ENCODE measurements at places on chromosomes 11 and 22.

DNA sequence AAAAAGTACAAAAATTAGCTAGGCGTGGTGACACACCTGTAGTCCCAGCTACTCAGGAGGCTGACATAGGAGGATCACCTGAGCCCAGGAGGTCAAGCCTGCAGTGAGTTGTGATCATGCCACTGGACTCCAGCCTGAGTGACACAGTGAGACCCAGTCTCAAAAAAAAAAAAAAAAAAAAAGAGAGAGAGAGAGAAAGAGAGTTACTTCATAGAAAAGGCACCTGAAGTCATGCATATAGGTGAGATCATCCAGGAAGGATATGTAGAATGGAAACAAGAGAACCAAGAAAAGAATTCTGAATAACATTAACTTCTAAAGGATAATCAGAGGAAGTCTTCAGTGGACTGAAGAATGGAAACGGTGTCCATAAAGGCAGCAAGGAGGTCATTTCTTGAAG lies 106.8 kb downstream of the STK33 start:
- no peak for DNase-seq

DNA sequence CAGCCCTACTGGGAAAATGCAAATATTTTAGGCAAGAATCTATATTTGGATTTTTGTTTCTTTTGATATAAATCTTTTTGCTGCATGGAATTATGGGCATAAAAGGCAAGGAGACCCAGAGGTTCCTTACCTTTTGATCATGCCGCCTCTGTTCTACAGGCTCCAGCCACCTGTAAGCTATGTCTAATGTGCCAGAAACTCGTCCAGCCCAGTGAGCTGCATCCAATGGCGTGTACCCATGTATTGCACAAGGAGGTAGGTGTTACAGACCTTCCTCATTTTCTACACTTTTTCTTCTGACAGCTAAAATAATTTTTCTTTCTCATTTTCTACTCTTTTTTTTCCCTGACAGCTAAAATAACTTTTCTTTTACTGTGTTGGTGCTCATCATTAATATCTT lies 8.2 kb upstream of the BACE1-AS start:
- DNase-seq = no peak

GRCh38 chr11:62875698-62876478 lies 4.8 kb upstream of the SLC3A2 start:
- no peak for DNase-seq

- DNase-seq = no peak
These were observed 24.2 kb downstream of the MRTFA start for GRCh38 chr22:40612291-40612751.

GRCh38 chr11:76678321-76678720 lies 7.8 kb upstream of the LRRC32 start:
- no peak for DNase-seq

DNA sequence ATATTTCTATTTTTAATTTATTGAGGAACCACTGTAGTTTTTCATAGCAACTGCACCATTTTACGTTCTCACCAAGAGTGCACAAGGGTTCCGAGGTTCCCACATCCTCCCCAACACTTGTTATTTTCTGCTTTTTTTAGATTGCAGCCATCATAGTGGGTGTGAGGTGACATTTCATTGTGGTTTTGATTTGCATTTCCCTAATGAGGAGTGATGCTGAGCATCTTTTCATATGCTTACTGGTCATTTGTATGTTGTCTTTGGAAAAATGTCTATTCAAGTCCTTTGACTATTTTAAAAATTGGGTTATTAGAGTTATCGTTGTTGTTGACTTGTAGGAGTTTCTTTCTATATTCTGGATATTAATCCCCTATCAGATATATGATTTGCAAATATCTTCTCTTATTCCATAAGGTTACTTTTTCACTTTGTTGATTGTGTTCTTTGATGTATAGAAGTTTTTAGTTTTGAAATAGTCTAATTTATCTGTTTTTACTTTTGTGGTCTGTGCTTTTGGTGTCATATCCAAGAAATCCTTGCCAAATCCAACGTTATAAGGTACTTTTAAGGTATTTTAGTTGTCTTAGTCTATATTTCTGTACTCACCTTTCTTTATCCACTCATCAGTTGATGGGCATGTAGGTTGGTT lies 9.0 kb downstream of the NEAT1 start:
- DNase-seq = peak; percentile 16

GRCh38 chr22:29701155-29701999 lies 18.4 kb upstream of the CABP7 start:
- DNase-seq = peak; percentile 74

GRCh38 chr11:47184711-47185304 lies 1.4 kb downstream of the PACSIN3 start:
- no peak for DNase-seq

GRCh38 chr11:128469220-128469619 lies 118.1 kb downstream of the ETS1 start:
- DNase-seq = no peak

GRCh38 chr22:39327995-39328754 lies 8.8 kb upstream of the RPL3 start:
- DNase-seq = no peak

GRCh38 chr11:66363187-66363601 lies 8.4 kb downstream of the SLC29A2 start:
- no peak for DNase-seq

- peak; percentile 66 for DNase-seq
These were observed 27.1 kb downstream of the TSKU start for GRCh38 chr11:76810151-76810853.

- DNase-seq = no peak
These were observed 5.7 kb downstream of the SYT13 start for GRCh38 chr11:45280449-45280848.

GRCh38 chr22:41230401-41230785 lies 10.3 kb downstream of the CHADL start:
- DNase-seq = no peak

- no peak for DNase-seq
These were observed 663.4 kb upstream of the TENM4 start for GRCh38 chr11:80104191-80104590.

DNA sequence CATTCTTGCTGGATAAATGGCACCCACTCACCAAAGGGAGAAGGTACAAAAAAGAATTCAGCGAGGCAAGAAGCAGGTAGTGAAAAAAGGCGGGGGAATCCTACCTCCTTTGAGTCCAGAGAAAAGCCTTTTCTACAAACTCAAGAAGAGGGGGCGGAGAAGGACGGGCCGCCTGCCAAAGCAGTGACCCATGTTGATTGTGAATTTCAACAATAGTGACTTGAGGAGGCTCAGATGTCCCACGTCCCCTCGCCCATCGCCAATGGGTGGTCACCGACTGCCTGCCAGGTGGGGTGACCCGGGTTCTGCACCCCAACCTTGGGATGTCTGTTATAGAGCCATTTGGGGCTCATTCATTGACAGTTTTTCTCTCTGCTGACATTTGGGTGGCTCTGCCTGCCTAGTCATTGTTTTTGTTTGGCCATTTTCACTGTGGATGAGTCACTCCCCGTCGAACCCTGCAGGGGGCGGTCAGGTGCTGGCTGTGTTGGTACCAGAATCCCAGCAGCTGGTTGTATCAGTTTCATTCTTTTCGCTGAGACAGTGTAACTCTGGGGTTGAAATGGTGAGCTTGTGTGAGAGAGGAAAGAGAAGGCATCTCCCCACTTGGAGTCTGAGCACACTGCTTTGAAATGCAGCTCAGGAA lies 163.4 kb upstream of the NCAM1 start:
- DNase-seq = peak; percentile 10

GRCh38 chr11:126636911-126637794 lies 281.7 kb downstream of the ST3GAL4 start:
- DNase-seq = peak; percentile 83

GRCh38 chr11:94586546-94586945 lies 19.4 kb downstream of the PIWIL4 start:
- DNase-seq = no peak

DNA sequence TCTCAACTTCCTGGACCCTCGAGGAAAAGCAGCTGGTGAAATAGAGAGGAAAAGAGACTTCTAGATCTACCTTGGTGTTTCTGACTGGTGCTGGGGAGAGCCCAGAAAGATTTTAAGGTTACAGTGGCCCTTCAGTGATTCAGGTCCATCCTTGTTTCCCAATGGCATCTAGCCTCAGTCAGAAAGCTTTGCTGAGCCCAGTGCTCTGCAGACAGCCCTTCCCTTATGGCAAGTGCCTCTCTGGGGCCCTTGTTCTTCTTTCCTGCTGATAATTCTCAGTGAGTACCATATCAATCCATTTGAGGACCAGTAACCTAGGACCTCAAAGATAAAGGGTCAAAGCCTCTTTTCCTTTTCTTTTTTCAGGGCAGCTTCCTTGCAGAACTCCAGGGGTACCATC lies 25.1 kb upstream of the TMEM135 start:
- DNase-seq = no peak

DNA sequence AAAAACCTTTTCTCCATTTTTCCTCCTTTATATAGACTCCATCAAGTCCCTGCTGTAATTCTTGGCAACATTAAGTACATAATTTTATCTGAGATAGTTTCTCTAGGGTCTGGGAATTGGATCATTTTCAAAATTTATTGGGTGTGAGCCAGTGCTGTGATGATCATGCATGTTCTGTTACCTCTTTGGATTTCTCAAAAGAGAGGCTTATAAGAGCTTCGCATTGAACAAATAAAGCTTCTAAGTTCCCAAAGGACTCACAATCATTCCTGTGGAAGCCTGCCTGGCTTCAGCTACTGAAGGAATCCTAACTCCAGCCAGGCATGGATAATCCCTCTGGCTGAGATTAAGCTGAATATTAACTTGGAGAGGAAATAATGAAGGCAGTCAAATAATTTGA lies 208.5 kb downstream of the RAB38 start:
- DNase-seq = no peak

DNA sequence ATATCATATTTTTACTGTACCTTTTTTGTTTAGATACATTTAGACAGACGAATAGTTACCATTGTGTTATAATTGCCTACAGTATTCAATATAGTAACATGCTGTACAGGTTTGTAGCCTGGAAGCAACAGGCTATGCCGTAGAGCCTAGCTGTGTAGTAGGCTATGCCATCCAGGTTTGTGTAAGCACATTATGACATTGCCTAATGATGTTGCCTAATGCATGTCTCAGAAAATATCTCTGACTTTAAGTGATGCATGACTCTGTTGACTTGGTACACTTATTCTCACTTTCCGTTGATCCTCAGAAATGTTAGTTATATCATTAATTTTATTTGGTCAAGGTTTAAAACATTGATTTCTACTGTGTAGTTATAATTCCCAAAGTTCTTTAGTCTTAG lies 39.9 kb downstream of the OR2AT4 start:
- no peak for DNase-seq

DNA sequence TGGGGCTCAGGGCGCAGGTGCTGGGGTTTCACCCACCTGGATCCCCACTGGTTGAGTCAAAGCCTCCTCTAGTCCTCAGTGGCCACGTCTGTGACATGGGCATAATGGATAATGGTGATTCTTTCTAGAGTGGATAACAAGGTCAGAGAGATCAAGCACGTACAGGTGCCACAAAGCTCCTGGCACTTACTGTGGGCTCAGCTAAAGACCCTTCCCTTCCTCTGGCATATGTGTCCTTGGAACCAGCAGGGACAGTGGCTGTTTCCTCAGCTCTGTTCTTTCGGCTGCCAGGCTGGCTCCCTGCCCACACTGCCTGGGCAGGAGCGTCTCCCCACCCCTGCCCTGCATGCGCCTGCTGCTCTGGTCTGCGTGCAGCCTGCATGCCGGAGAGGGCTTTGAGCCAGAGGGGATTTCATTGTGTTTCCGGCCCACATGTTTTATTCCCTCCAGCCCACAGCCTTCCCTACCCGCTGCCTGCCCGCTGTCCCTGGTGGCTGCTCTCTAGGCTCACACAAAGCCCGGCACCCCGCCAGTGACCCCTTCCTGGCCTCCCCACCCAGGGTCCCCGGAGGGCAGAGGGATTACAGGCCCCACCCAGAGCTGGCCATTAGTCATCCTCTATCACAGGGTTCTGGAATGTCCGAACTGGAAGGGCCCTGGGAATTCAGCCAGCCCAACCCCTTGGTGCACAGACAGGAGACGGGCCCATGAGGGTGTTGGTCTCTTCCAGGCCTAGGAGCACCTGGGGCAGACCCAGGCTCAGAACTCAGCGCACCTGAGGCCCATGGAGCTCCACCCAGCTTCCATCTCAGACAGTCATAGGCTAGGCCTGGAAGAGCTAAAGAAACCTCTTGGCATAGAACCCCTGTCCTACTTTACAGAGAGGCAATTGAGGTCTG lies 55.3 kb upstream of the GCAT start:
- DNase-seq = peak; percentile 100

DNA sequence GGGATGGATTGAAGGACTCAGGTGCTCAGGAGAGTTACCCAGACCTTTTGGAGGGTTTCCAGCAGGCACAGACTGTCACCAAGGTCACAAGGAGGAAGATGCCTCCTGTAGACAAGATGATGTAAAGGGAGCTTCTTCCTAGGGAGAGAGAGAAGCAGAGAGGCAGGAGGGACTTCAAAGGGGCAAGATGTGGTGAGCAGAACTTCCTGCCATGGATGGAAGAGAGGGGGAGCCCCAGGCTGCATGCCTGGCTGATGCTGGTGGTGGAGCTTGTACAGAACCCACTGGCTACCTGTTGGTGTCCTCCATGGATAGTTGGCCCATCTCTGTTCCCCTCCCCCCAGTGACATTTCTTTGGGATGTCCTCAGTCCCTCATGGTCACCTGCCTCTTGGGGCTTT lies 4.2 kb downstream of the HEPN1 start:
- DNase-seq = no peak

DNA sequence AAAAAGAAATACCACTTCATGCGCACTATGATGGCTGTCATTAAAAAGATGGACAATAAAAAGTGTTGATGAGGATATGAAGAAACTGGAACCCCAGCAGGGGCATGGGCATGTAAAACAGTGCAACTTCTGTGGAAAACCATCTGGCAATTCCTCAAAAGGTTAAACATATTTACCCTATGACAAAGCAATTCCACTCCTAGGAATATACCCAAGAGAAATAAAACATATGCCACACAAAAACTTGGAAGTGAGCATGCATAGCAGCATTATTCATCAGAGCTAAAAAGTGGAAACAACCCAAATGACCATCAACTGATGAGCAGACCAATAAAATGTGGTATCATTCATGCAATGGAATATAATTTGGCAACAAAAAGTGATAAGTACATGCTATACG lies 50.1 kb downstream of the LRRC32 start:
- peak; percentile 55 for DNase-seq

GRCh38 chr11:7904917-7905316 lies 26.2 kb downstream of the OR10A6 start:
- peak; percentile 65 for DNase-seq

- DNase-seq = no peak
These were observed 34.3 kb downstream of the ETS1 start for GRCh38 chr11:128552783-128553661.

GRCh38 chr11:117179048-117179999 lies 781 bp downstream of the SIDT2 start:
- peak; percentile 37 for DNase-seq
